ENCODE measurements at places on chromosomes 1 and 21.

GRCh38 chr1:74824497-74825107, 91.7 kb downstream of the TYW3 start:
- DNase-seq = no peak

DNA sequence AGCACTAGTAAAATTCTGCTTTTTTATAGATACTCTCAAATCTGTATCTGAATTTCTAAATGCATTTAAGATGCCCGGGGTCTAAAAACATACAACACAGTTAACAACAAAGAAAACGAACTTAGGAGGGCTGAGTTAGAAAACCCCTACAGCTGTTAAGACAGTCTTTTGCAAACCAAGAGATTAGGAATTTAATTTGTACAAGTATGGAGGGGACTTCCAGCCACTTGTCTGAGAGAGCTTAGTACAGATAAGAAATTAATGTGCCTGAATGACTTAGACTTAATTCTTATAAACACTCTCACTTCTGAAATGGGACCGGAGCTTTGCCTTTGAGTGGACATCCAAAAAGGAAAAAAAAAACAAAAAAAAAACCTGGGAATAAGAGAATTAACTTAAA, 61.6 kb downstream of the SMYD3 start:
- DNase-seq = no peak

- DNase-seq = no peak
These were observed 4.4 kb downstream of the LBR start for GRCh38 chr1:225423518-225423855.

DNA sequence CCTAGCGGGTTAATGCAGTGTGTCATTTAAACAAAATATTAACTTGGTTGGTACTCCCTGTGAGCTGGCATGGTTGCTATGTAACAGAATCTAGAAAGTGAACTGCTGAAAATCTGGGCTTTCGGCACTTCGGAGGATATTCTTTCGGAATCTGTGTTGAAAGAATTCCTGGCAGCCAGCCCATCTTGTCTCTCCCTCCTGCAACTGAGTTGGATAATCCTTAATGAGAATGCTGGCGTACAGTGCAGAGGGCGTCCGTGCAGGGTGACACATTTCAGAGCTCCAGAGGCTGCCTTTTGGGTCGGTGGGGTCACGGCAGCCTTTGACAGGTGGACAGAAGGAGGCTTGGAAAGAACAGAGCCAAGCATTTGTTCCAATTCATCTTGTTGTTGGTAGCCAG, 3.7 kb downstream of the KAZN start:
- DNase-seq = peak; percentile 33

DNA sequence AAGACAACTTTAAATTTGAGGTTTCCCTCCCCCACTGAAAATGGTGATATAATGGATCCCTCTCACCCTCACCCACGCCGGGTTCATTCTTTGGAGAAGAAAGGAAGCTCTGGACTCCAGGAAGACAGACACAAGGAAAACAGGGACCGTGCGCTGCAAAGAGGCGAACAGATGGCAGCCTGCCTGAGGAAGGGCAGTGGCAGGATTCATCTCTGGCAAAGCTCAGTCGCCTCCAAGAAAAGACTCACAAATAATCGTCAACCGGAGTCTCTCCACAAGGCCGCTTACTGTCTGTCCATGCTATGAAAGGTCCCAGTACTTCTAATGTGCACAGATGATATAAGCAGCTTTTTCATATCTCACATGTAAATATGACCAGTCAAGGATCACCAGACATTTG, 110.3 kb downstream of the TIAM1 start:
- DNase-seq = no peak

DNA sequence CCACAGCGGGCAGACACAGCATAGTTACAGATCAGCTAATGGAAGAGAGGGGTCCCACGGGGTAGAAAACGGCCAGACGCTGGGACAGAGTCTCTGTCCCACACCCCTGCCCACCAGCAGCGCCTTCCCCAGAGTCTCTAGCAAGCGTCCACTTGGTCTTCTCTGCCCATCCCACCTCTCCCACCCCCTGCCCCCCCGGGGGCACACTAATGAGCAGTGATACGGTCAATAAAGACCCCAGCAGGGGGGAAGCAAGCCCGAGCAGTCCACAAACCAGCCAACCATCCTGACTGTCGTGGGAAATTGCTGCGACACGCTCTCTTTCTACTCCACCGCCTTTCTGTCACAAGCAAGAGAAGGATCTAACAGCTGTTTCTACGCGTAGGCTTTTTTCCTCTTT, 374.7 kb downstream of the NPHP4 start:
- no peak for DNase-seq

GRCh38 chr1:108521990-108522393, 37.9 kb upstream of the EEIG2 start:
- DNase-seq = no peak

- no peak for DNase-seq
These were observed 5.4 kb upstream of the DISP3 start for GRCh38 chr1:11473491-11474034.

DNA sequence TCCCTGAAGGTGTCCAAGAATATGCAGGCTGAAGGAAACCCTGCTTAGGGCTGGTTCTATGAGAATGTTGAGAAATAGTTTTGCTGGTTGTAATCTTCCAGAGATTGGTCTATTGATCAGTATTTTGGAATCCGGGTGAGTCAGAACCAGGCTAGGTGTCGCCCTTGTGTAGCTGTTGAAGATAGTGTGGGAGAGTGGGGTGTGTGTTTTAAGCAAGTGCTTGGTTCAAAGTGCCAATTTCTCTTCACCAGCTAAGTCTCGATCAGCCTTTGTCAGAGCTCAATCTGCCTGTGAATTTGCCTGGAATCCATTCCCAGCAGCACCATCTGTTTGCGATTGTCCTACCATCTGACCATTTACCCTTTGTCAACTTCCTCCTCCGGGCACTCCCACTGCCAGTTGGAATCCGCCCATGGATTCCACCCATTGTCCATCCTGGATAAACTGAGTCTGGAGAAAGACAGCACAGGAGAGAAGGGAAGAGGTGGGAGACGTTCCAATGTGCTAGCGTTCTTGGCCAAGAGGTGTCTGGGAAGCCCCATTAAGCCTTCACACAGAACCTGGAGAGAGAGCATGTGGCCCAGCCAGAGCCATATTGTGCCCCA, 59.4 kb upstream of the CYP2J2 start:
- DNase-seq = no peak

DNA sequence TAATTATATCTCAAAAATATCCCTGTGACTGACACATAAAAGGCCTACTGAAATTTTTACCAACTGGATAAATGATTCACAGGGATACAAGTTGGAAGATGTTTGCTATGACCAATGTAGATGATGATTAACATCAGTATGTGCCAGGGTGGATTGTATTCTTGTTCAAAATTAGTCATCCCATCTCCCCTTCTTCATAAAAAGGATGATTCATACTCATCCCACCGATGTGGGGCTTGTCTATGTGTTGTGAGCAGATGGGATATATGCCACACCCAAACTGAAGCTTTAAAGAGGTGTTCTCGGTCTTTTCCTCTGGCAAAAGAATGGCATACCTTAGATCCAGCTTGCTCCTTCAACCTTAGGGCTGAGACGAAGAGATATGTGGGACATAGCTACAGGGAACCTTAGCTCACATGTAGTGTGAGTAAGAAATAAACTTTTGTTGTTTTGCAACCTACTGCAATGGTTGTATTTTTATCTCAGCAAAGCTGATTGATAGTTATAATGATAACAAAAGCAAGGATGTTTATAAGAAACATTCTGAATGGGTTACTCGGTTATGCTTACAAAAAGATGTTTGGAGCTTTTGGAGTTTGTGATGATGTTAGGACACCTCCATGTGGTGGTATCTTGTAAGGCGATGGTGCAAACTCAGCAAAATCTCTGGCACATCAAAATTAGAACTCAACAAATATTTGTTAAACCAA, 29.4 kb downstream of the SPATA17 start:
- DNase-seq = no peak

DNA sequence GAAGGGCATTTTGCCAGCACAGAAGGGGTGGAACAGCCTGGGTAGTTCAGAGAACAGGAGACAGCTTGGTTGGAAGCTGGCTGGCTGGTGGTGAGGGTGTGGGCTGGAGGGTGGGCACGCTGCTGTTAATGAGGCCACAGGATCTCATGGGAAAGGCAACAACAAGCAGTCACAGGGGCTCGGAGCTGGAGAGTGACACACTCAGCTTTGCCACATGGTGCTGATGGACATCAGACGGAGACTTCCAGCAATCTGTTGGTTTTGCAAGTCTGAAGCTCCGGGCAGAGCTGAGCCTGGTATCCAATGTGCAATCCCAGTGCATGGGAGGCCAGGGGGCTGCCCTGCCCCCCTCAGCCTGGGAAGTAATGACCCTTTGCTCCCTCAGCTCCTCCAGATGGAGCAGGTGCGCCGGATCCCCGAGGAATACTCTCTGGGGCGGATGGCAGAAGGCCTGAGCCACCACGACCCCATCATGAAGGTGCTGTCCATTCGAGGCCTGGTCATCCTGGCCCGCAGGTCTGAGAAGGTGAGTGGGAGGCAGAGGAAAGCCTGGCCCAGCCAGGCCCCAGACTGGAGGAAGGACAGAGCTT, 15.6 kb upstream of the TTC4 start:
- DNase-seq = no peak

GRCh38 chr1:25068829-25069228, 138.8 kb upstream of the RUNX3 start:
- no peak for DNase-seq

- DNase-seq = no peak
These were observed 21.0 kb downstream of the SDE2 start for GRCh38 chr1:225977937-225978748.

GRCh38 chr1:41811051-41811795, 107.5 kb downstream of the HIVEP3 start:
- no peak for DNase-seq

DNA sequence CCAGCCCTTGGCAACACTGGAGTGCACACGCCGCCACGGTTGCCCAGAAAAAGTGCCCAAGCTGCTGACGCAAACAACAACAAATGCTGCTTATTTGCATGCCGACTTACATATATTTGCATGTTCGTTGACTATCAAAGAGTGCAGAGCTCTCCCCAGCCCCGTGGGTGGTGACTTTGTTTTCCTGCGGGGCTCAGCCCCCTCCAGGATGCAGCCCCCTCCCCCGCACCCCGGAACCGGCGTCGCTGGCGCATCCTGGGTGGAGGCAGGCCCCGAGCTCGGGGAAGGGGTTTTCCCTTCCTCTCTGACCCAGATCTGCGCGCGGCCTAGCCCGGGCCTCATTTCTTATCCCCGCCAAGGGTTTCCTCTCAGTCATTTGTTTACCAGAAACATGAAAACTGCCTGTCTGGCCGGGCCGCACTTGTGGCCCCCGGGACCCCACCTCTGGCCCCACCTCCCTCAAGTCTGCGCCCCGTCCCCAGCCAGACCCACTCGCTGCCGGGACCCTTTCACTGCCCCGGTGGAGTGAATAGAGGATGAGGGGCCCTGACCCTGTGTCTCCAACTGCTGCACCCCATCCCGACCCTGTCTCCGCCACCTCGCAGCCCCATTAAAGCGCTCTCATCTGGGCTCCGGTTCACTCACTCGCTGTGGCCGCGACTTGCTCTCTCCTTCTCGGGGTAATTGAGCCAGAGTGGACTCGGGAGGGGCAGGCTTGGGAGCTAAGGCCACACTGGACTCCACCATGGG, 5.5 kb downstream of the TNFRSF25 start:
- DNase-seq = no peak

GRCh38 chr1:19668888-19669287, 4.2 kb downstream of the HTR6 start:
- no peak for DNase-seq

GRCh38 chr1:5684791-5685190, 307.4 kb downstream of the NPHP4 start:
- DNase-seq = no peak

DNA sequence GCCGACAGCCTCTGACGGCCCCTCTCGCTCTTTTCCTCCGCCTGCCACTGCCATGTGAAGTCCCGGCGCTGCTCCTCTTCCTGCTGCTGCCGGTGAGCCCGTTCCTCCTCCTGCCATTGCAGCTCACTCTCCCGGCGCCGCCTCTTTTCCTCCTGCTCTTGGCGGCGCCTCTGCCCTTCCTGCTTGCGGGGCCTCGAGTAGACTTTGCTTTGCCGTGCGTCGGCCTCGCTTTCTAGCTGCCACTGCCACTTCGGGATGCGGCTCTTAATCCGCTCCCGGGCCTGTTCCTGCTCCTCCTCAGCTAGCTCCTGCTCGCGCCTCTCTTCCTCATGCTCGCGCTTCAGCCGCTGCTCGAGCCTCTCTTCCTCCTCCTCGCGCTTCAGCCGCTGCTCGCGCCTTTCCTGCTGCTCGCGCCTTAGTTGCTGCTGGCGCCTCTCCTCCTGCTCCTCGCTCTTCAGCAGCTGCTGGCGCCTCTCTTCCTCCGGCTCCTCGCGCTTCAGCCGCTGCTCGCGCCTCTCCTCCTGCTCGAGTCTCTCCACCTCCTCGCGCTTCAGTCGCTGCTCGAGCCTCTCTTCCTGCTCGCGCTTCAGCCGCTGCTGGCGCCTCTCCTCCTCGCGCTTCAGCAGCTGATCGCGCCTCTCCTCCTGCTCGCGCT, 4.3 kb downstream of the TCHH start:
- DNase-seq = no peak

GRCh38 chr21:29689753-29690152, 250.0 kb downstream of the GRIK1 start:
- no peak for DNase-seq

GRCh38 chr1:227935826-227936225, 11.9 kb downstream of the WNT9A start:
- no peak for DNase-seq

- DNase-seq = no peak
These were observed 922 bp downstream of the CPT2 start for GRCh38 chr1:53197291-53198200.
